ENCODE measurements at places on chromosomes 4 and X. TPM values are rescaled to one million over a fixed set of nuclear protein-coding genes. Genes with fewer than 3 reads are reported as not detected.

TBL1X gene
- total RNA-seq: 11.1 TPM

TEC gene
- 0.73 TPM for total RNA-seq

FSTL5 gene
- total RNA-seq: 85.7 TPM

ERAS gene
- total RNA-seq: 0.27 TPM

DNA sequence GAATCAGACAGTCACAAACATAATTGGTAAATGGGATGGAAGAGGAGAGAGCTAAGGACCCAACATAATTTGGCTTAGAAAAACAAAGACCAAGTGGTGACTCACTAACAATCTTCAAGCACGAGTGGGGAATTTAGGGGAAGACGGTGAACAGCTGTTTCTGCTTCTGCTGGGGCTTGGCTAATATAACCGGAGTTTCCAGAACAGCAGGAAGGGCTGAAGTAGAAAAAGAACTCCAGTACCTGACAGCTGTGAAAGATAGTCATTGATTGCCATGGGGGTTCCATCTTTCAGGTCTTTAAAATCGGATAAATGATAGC, 290.9 kb upstream of the LDB2 start:
- DNase-seq: no peak

DNA sequence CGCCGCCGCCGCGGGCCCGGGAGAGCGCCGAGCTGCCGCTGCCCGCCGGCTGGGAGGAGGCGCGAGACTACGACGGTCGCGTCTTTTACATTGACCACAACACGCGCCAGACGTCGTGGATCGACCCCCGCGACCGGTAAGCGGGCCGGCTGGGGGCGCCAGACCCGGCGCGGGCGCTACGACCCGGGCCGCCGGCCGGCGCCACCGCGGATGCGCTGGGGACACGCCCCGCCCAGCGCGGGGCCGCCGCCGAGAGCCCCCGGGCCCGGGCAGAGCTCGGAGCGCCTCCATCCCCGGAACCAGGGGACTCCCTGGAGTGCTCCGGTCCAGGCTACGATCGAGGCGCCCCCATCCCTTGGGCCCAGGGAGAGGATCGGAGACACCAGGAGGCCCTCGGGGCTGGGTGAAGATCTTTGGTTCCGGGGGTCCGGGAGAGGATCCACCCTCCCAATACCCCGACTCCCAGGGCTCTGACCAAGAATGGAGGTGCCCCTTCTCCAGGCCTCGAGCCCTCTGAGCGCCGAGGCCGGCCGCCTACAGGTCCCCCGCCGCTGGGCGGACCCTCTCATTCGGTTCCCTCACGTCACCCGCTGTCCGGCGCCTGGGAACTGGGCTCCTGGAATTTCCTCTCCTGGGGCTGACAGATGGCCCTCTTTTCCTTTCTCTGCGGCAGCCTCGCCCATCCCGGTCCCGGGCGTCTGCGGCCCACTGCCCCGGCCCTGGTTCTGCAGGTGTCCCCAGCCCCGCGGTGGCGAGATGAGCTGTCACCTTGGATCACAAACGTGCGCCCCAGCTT, 48.8 kb downstream of the CLDN34 start:
- DNase-seq: no peak

DNA sequence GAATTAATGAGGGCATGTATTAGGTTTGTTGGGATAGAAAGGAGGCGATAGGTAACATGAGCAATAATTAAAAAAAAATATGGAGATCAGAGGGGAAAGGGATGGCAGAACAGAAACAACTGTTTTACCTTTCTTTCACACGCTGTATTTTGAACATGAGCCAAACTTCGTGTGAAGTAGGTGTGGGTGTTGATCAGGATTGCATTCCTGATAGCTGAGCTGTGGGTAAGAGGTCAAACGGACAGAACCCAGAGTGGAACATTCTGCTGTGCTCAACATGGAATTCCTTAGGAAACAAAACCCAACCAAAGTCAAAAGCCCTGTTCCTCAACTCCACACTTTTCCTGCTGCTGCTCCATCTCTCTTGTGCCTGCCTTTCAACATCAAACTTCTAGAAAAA, 162.5 kb upstream of the CASK start:
- DNase-seq: no peak

DNA sequence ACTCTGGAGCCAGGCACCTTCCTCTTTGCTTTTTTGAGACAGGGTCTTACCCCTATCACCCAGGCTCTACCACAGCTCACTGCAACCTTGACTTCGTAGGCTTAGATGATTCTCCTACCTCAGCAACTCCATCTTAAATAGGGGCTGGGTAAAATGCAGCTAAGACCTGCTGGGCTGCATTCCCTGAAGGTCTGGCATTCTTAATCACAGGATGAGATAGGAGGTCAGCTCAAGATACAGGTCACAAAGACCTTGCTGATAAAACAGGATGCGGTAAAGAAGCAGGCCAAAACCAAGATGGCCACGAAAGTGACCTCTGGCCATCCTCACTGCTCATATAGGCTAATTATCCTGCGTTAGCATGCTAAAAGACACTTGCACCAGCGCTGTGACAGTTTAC, 770.8 kb upstream of the PRKX start:
- DNase-seq: no peak
